ENCODE measurements at places on chromosomes 2 and 18. TPM values are rescaled to one million over a fixed set of nuclear protein-coding genes. Genes with fewer than 3 reads are reported as not detected.

Gene RRM2
- polyA plus RNA-seq: 26.8 TPM

Gene ANKAR
- polyA plus RNA-seq: 7.6 TPM

Gene TMEM169
- 4.5 TPM for polyA plus RNA-seq

Gene ANKRD29
- 4.0 TPM for polyA plus RNA-seq

Gene PSMA8
- not detected for polyA plus RNA-seq

Gene TRPM8
- polyA plus RNA-seq: 0.25 TPM

Gene HJURP
- 10.0 TPM for polyA plus RNA-seq

Gene MAIP1
- 17.0 TPM for polyA plus RNA-seq

Gene HRH4
- 0.08 TPM for polyA plus RNA-seq

Gene NEMP2
- 4.1 TPM for polyA plus RNA-seq

Gene EFR3B
- polyA plus RNA-seq: 5.9 TPM

Gene CHRND
- polyA plus RNA-seq: 180 TPM

Gene HDHD2
- 18.6 TPM for polyA plus RNA-seq

Gene MYO7B
- 1.1 TPM for polyA plus RNA-seq

Gene DLX2
- 0.11 TPM for polyA plus RNA-seq

Gene ZSCAN30
- polyA plus RNA-seq: 31.9 TPM

Gene IL1B
- 0.14 TPM for polyA plus RNA-seq

Gene TTC32
- polyA plus RNA-seq: 14.3 TPM

Gene PPP1R1C
- 0.34 TPM for polyA plus RNA-seq

Gene LIPG
- polyA plus RNA-seq: 4.4 TPM

Gene PRSS56
- 3.4 TPM for polyA plus RNA-seq

Gene LPIN2
- 10.3 TPM for polyA plus RNA-seq

Gene MAPK4
- 10.9 TPM for polyA plus RNA-seq

Gene SCYGR4
- not detected for polyA plus RNA-seq

Gene NMUR1
- 0.38 TPM for polyA plus RNA-seq

Gene PTPRN
- polyA plus RNA-seq: 0.13 TPM

Gene RPS27A
- polyA plus RNA-seq: 2,190 TPM

Gene DES
- polyA plus RNA-seq: 5,672 TPM

Gene GPBAR1
- 2.3 TPM for polyA plus RNA-seq

Gene KCNJ3
- 0.54 TPM for polyA plus RNA-seq

Measured in forelimb muscle (tissue), 1 donor.